ENCODE measurements at places on chromosomes 4 and X.

GRCh38 chr4:24024605-24025004 lies 134.8 kb upstream of the PPARGC1A start:
- DNase-seq = no peak

GRCh38 chrX:135410861-135411627 lies 10.7 kb upstream of the SMIM10L2A start:
- DNase-seq = no peak

- DNase-seq = no peak
Measured at GRCh38 chr4:20486433-20486832, 213.8 kb upstream of the PACRGL start.

DNA sequence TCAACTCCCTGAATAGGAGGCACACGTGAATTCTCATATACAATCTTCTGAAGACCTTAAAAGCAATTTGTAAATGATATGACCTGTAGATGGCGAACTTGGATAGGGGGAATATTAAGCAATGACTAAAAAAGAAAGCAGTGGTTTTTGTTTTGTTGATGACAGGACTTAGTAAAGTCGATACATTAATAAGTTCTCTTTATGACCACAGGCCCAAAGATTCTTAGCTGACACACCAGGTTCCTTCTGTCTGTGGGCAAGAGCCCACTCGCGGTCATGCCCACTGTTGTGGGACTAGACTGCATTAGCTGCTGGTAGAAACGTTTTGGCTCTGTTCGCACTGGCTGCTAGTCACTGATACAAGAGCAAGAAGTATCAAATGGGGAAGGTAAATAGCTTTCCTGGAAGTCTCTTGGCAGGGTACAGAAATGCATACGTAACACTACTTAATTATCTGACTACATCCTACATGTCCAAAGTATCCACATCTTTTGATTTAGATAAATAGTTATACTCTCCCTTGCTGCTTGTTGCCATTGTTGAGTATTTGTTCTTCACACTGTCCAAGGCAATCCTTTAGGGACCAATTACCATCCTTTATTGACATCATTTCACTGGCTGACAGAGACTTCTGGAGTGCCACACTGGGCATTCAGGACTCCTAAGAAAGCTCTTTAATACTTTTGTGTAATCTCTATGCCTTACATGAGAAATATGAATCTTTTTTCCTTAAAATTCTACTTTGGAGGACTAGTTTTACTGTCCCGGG lies 31.0 kb downstream of the ALPK1 start:
- DNase-seq = no peak

DNA sequence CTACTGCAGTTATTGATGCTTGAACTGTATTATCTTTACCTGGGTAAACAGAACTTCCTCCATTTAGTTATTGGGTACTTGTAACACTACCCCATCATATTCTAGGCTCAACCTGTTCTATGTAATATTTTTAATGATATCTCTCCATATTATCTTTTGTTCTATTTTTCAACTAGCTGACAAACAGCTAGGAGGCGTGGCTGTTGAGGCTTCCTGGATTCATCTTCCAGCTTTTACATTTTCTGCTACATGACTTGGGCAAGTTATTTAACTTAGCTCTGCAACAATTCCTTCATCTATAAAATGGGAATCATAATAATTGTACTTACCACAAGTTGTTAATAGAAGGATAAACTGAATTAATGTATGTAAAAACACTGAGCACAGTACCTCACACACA lies 349.3 kb downstream of the PTTG2 start:
- DNase-seq = no peak

DNA sequence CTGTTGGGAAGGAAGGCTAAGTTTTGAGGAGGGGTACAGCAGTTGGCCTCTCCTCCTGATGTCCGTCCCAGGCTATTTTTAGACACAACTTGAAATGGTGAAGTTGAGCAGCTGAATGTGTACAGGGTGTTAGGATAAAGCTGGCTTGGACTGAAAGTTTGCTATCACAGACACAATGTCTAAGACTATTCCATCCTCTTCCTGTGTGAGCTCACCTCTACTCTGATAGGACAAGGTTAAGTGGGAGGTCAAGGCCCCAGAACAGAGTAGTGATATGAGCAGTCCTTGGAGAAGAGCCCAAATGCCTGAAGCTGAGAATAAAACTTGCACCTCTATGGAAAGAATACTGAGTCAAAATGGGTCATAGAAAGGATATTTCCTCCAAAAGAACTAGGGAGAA lies 4.1 kb downstream of the ATP1B4 start:
- DNase-seq = no peak

DNA sequence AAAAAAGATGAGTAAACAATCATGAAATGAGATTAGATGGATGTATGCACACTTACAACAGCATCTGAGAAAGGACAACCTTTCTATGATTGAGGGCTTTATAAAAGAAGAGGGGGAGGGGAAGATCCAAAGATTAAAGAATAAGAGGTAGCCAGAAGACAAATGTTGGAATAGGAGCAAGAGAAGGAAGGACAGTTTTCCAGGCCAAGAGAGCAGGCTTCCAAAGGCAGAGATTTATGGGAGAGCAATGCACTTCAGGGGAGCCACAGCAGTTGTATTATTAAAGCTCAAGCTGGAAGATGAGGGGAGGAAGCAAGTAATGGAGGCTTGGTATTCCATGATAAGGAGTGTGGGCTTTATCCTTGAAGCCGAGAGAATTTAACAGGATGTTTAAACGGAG lies 110.3 kb upstream of the PTPN13 start:
- no peak for DNase-seq

DNA sequence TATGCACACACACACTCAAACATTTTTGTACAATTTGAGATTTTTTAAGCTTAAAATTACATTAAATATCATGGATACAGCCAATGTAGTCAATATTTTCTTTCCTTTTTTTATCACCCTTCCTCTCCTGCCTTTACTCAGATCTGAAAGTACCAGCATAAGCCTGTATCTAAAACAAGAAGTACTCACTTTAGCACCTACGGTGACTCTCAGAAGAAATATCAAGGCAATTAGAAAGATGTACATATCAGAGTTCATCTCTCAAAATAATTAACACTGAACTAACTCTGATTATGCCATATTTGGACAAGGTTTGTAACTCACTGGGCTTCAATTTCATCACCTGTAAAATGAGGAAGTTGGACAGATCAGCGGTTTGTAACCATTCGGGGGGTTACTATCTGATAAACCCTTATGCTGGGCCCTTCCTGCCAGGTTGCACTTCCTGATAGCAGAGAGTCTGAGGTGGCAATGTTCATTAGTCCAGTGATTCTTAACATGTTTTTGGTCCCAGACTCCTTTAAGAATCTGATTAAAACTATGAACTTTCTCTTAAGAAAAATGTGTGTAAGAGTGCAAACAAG lies 5.7 kb upstream of the GPR174 start:
- no peak for DNase-seq

DNA sequence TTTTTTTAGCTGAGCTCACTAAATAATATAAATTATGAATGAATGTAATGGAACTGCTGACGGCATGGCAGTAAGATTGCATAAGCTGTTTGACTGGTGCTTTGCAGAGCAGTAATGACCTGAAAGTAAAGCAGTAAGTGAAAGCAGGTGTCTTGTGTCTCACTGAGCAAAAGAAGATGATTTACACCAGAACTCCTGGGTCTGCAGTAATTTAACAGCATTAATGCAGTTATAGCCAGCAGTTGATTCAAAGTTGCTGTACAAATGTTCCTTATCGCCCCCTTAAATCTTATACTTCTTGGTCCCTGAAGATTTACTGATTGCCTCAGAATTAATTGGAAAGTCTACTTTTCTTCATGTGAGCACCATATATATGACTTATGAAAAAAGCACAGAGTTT lies 187.7 kb downstream of the DCTD start:
- DNase-seq = no peak

DNA sequence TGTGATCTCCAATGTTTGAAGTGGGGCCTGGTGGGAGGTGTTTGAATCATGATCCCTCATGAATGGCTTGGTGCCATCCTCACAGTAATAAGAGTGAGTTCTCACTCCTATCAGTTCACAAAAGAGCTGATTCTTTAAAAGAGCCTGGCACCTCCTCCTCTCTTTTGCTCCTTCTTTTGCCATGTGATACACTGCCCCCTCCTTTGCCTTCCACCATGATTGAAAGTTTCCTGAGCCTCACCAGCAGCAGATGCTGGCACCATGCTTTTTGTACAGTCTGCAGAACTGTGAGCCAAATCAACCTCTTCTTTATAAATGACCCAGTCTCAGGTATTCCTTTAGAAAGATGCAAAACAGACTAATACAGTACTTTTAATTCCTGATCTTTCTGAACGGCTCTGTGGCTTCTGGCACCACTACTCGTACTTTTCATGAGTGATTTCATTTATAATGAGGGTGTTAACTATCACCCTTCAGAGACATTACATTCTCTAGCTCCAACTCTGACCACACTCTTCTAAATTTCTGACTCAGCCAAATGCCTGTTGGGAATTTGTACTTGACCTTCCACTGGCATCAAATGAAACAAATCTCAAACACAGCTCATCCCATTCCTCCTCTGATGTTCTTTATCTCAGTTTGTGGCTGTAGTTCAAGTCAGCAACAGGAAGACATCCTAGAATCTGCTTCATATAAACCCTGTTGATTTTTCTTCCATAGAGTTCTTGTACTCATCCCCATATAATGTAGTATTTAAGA lies 4.2 kb downstream of the UFSP2 start:
- DNase-seq = no peak

- no peak for DNase-seq
Measured at GRCh38 chr4:41670530-41670929, 78.0 kb downstream of the PHOX2B start.

- no peak for DNase-seq
Measured at GRCh38 chr4:82951196-82951595, 50.7 kb downstream of the THAP9 start.

GRCh38 chr4:156109943-156110900 lies 156.6 kb upstream of the CTSO start:
- DNase-seq = no peak

GRCh38 chr4:83010522-83011318 lies at the start of gene LIN54:
Gene LIN54, minus strand, starts transcription at chr4:83010823. Its CDS starts 25,979 bp downstream, at chr4:82984844.
- peak; percentile 42 for DNase-seq

GRCh38 chr4:54709400-54709799 lies 51.6 kb downstream of the KIT start:
- no peak for DNase-seq

- DNase-seq = no peak
Measured at GRCh38 chr4:173145131-173145530, 23.5 kb upstream of the GALNT7 start.

DNA sequence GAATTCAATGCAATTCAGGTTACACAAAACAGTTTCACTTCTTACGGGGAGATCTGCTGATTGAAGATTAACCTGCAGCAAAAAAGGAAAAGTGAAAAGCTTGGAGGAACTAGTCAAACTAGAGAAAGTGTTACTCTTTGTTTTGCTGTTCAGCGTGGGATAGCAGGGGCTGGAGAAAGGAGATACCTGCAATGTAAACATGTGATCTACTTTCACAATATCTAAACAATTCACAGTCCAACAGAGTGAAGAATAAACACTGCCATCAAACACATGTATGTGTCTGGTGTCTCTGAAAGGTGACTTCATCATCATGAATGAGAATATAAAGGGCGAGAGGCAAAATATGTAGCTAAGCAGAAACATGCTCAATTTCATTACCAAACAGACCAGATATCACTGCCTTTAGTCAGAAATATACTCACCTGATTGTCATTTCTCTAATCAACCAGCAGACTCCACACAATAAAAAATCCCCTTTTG lies 26.4 kb downstream of the NIPAL1 start:
- no peak for DNase-seq

DNA sequence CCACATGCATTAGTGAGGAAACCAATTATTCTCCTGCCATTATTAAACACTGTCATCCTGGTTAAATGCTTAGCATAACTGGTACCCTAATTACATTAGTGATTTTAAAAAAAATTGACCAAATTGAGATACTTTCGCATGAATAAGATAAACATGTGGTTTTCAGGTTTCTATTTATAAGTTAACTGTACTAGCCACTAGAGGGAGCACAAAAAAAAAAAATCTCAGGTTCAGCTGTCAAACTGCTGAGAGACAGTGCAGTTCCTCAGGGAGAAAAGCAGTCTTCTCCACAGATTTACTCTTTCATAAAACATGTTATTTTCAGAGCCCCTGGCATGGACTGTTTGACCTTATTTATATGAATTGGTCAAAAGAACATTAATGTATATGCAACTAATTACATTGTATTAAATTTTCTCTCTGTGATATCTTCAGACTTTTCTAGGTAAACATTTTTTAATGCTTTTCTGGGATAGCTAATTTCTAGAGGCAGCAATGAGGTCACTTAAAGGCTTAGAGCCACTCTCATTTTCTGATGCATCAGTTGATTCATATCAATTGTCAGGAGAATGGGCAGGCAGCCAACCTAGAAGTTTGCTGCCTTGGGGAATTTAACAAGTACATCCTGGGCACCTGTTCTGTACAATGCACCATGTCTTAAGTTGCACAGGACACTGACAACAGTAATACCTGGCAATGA lies 167.5 kb downstream of the CDS1 start:
- no peak for DNase-seq

DNA sequence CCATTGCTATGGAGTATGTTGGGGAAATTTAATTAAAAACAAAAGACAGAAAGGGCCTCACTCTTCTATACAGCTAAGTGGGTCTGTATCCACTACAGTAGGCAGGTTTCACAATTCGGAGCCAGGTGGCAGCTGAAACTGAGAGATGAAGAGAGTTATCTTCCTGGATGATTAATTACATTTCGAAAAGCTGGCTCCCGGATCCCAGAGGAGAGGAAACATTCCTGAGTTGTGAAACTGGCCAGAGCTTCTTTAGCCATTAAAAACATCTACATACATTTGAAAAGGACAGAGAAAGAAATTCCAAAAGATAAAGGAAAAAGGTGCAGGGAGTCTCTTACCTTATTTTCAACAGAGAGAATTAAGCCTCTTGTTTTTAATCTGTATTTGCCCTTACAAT lies 15.5 kb upstream of the PDZD4 start:
- no peak for DNase-seq

- no peak for DNase-seq
Measured at GRCh38 chr4:180169394-180169793, 2073.8 kb upstream of the TENM3 start.

GRCh38 chr4:16122308-16122711 lies 38.5 kb upstream of the PROM1 start:
- no peak for DNase-seq

DNA sequence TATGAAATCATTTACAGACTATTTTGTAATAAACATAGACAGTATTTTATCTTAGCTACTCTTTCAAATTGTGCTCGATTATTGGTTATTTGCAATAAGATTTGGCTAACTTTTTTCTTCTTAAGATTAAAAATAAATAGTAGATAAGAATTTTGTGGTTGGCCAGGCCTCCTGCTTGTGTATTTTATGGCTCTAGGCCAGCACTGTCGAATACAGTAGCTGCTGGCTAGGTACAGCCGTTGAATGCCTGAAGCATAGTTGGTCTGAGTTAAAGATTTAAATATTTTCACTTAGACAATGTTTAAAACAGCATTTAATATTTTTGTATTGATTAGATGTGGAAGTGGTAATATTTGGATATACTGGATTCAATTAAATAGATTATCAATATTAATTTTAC lies 481.0 kb downstream of the SPRY1 start:
- DNase-seq = no peak

Measured in NCI-H1048 (cell line).